Lung microvascular endothelial cell (primary cell): ENCODE measurements at places on chromosomes 12 and 14. TPM values are rescaled to one million over a fixed set of nuclear protein-coding genes. Genes with fewer than 3 reads are reported as not detected.

DNA sequence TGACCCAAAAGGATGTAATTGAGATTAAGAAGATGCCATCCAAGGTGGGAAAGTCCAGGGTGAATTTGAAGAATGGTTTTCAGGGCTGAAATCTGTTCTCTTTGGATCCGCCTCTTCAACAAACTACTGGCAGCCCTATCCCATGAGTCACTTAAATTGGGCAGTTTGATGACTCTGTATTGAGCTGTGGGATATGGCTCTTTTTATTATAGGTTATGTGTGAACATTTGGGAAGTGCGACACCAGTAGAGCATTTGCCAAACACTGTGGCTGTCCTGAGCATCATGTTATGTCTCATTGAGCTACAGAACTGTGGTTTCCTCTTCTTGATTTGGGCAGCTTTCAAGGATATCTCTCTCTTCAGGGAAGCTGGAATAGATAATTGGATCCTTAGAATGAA is 22.3 kb downstream of the IFT43 start:
- DNase-seq = no peak

DNA sequence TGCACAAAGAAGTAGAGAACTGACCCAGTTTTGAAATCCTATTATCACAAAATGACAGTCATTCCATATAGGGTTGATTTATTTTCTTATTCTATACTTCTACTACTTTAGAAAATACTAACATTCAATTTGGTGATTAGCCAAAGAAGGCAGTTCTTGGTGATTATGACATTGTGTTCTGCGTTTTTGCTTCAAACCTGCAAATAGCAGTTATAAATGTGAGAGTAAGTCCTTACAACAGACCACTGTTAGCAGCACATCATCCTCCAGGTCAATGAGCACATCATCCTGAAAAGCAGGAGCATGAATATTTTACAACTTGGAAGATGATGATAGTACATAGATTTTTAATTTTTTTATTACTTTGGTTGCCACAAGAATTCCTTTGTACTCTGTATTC is 53.1 kb downstream of the LIN7A start:
- no peak for DNase-seq

DNA sequence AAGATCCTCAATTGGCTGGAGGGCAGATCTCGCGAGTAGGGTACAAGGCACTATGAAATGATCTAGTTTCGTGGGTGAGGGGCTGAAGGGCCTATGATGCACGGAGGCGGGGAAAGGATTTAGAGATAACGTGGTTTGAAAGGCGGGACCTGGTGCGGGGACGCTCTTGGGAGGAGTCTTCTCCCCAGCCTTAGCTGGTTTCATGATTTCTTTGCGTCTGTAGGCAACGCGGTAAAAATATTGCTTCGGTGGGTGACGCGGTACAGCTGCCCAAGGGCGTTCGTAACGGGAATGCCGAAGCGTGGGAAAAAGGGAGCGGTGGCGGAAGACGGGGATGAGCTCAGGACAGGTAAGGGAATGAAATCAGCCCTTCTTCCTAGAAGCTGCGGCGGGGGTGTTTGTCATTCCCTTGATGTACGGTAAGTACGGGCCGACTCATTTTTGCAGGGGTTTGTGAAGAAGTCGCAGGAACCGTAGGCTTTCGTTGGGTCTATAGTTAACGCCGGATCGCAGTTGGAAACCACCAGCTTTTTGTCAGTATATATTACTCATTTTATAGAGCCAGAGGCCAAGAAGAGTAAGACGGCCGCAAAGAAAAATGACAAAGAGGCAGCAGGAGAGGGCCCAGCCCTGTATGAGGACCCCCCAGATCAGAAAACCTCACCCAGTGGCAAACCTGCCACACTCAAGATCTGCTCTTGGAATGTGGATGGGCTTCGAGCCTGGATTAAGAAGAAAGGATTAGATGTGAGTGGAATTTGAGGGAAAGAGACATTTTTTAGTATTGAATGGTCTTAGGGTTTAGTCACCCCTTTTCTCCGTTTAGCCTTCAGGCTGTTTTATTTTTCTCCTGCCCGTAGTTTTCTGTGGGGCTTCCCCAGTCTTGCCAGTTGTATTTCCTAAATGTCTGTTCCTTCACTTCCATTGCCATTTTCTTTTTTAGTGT is 602 bp downstream of the APEX1 start:
- DNase-seq = no peak

GRCh38 chr14:102392506-102392905 is 29.8 kb downstream of the TECPR2 start:
- no peak for DNase-seq

Gene HHIPL1
- 0.79 and 1.1 TPM in 2 replicates for total RNA-seq

Gene ARL6IP4
- 145 and 160 TPM in 2 replicates for total RNA-seq

DNA sequence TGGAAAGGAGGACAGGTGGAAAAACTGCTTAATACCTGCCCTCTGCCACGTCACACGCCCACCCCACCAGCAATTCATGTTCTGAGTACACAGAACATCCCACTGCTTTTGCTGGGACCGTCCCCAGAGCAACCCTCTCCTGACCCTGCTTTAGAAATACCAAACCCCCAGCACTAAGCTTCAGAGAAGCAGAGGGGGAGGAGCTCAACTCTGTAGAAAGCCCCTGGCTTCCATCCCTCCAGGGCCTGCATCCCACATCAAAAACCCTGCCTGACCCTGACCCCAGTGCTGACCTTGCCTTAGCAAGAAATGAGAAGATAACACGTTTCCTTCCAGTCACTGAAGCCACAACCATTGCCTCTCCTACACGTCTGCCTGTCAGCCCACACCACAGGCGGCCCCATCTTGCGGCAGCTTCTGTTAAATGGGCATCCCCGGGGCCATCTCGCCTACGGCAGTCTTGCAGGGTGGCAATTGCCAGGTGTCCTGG is 19.7 kb downstream of the VDR start:
- DNase-seq = no peak

DNA sequence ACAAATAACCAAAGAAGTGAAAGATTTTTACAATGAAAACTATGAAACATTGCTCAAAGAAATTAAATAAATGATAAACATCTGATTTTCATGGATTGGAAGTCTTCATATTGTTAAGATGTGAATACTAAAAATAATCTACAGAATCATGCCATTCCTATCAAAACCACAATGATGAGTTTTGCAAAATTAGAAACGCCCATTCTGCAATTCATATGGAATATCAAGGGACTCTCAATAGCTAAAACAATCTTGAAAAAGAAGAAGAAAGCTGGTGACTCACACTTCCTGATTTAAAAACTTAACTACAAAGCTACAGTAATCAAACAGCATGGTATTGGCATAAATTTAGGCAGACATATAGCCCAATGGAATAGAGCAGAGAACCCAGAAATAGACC is 40.2 kb upstream of the CCT2 start:
- no peak for DNase-seq

GRCh38 chr12:11763760-11764520 is 114.5 kb downstream of the ETV6 start:
- DNase-seq = no peak

DNA sequence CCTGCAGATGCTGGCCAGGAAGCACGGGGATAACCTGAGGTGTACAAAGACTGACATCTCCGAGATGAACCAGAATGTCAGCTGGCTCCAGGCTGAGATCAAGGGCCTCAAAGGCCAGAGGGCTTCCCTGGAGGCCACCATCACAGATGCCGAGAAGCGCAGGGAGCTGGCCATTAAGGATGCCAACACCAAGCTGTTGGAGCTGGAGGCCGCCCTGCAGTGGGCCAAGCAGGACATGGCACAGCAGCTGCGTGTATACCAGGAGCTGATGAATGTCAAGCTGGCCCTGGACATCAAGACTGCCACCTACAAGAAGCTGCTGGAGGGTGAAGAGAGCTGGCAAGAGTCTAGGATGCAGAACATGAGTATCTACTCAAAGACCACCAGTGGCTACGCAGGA is 380.0 kb upstream of the USP15 start:
- no peak for DNase-seq

Gene FBXW8
- 7.0 and 9.5 TPM in 2 replicates for total RNA-seq

DNA sequence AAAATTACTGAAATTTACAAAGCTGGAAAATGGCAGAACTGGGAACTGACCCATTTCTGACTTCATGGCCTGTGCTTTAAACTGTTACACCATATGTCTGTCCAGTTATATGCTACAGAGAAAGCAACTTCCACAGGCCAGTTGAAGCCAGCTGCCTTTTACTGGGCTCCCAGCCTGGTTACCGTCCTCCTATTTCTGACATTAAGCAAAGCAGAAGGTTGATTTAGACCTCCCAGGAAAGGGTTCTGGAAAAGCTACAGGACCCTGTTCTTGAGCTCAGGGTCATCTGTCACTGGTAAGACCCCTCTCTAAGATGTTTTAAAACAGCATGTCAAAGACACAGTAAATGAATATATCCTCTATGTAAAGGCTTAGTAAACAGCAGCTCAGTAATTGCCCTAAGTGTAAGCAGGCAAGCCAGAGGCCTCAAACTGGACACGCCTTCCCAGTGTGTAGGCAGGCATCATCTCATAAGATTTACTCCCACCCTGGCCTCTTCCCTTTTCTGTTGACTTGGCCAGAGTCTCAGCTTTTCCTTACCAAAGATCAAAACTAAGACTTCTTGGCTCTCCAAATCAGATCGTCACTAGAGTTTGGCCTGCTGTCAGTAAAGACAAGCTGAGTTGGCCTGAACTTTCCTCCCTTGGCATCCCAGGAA is 55.4 kb upstream of the RNU6-8 start:
- no peak for DNase-seq

GRCh38 chr12:68374307-68374982 is 42.3 kb upstream of the MDM1 start:
- no peak for DNase-seq

Gene LRIG3
- 20.5 and 36.9 TPM in 2 replicates for total RNA-seq

Gene FOXA1
- not detected in 2 replicates for total RNA-seq

DNA sequence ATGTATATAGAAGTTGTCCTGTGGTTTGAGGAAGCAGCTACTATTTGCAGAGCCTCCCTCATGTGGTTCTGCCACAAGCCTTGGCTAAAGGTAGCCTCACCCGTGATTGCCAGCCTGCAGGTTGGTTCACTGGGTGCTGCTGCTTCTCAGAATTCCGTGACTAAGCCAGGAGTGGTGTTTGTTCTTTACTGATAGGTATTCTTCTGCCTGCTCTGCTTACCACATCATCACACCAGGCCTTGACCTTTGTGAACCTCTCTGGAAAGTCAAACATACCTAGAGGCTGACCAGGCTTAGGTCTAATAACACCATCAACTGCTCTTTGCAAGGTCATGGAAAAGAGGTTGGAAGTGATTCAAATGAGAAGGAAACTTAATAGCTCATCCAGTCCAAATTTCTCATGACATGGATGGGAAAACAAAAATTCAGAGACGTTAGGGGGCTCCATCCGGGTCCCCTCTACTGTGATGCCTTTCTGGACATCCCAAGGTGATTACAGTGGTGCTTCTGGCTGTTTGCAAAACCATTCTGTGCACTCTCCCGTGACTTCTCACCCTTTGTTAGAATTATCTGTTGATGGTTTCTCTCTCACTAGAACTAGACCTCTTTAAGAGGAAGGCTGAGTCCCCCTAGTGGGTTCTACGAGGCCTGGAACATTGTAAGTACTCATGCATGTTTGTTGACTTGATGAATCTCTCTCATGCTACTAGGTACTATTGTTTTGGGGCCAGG is 8.5 kb upstream of the SOCS2 start:
- peak; percentile 60 for DNase-seq

- no peak for DNase-seq
These were observed 1.5 kb upstream of the CDKL1 start for GRCh38 chr14:50398189-50398580.

Gene GLIPR1L1
- not detected in 2 replicates for total RNA-seq

GRCh38 chr14:80059041-80059440 is 152.3 kb downstream of the DIO2 start:
- no peak for DNase-seq

Gene CYP46A1
- total RNA-seq = under 0.01 TPM in 2 replicates

GRCh38 chr14:71361336-71361735 is 454.1 kb downstream of the PCNX1 start:
- peak; percentile 52 for DNase-seq

DNA sequence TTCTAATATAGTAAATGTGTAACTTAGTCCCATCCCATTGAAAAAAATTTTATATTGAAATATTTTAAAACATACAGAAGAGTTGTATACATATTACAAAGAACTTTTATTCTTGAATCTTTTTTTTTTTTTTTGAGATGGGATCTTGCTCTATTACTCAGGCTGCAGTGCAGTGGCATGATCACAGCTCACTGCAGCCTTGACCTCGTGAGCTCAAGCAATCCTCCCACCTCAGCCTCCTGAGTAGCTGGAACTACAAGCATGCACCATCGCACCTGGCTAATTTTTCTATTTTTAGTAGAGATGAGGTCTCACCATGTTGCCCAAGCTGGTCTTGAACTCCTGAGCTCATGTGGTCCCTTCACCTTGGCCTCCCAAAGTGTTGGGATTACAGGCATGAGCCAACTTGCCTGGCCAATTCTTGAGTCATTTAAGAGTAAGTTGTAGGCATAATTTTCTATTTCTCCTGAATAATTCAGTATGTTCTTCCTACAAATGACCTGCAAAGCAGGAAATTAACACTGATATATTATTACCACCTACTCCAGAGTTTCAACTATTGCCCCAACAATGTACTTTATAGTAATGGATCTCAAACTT is 153.0 kb upstream of the BMP4 start:
- no peak for DNase-seq

Gene GPD1
- under 0.01 TPM in 1 of 2 replicates, not detected in the other for total RNA-seq

DNA sequence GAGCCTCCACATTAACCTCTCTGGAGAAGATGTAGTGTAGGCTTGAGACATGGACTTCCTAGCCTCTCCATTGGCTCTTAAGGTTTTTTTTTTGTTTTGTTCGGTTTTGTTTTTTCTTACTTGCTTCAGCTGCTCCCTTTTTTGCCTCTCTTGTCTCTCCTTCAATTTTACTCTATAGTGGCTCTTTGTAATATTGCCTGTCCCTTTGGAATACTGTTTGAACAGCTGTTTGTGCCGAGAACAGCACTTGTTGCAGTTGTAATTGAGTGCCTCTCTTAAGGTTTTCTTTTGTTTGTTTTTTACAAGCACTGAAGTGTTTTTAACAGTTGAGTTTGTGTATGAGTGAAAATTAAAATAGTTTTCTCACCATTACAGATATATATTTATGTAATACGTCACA is 567.7 kb downstream of the LRFN5 start:
- DNase-seq = no peak

DNA sequence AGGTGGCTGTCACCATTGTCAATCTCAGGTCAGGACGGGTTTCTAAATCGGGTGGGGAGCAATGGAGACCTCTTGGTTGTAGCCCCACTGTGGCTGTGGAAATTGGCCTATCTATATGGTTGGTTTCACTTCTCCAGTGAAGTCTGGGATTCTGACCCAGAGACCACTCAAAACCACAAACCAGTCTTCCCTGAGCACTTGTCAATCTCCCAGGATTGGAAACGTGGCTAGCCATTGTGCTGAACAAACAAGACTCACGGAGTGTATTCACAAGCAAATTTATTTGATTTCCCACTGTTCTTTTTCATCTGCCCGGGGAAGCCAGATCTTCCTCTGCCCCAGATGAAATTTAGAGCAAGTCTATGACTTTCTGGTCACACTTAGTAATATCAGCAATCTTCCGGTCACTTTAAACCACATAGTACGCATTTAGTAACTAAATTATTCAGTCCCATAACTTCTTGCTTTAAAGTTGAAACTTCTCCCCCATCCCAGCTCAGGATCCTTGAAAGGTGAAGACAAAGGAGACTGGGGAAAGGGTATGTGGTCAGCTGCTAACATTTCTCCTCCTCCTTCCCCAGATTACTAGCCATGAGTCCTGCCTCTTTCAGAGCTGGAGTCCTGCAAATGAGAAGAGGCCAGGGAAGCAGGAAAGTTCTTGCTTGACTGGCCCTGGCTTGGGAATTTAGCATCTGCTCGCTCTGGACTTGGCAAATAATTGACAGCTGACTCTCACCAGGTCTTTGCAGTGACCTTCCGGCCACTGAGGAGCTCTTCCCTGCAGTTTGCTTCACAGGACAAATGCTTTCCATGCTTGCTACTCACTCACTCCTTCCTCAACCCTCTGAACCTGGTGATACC is 123.2 kb upstream of the MAX start:
- no peak for DNase-seq

- no peak for DNase-seq
These were observed 26.3 kb downstream of the EML1 start for GRCh38 chr14:99819514-99819913.
